ENCODE measurements at places on chromosomes 3 and 15.

DNA sequence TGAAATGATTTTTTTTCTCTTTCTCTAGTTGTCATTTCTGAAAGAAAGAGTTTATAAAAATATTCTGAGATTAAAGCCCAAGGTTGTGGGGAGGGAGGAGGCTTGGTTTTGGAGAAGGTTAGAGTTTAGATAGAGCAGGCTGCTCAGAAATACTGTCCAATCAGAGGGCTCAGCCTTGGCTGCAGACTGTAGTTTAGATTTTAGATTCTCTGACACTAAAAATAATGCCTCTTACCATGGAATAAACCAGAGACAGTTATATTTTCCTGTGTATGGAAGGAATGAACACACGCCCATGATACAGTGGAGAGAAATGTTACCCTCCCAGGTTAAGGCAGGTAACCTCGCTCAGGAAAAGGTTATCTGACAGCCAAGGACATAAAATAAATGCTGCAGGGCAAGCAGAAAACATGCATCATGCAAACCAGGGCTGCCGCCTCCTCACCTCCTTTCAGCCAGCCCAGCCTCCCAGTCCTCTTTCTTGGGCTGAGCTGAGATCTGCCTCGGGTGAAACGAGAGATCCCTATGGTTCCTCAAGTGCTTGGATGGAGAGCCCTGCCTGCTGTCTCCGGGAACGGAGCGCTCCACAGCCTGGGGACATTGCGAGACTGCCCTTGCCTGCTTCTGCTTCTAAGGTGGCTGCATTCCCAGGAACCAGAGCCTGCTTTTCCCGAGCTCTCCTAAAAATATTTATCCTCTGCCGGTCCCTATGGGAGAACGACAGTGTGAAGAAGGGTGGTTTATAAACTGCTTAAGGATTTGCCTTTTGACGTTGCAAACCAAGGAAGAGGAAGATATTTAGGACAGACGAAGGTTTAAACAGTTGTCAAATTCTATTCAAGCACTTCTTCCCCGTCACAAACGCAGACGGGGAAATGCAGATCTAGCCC is 848 bp downstream of the NCEH1 start:
- peak; percentile 18 for DNase-seq

- DNase-seq, result no peak
These were observed 171.5 kb downstream of the LRTM1 start for GRCh38 chr3:54756330-54756731.

DNA sequence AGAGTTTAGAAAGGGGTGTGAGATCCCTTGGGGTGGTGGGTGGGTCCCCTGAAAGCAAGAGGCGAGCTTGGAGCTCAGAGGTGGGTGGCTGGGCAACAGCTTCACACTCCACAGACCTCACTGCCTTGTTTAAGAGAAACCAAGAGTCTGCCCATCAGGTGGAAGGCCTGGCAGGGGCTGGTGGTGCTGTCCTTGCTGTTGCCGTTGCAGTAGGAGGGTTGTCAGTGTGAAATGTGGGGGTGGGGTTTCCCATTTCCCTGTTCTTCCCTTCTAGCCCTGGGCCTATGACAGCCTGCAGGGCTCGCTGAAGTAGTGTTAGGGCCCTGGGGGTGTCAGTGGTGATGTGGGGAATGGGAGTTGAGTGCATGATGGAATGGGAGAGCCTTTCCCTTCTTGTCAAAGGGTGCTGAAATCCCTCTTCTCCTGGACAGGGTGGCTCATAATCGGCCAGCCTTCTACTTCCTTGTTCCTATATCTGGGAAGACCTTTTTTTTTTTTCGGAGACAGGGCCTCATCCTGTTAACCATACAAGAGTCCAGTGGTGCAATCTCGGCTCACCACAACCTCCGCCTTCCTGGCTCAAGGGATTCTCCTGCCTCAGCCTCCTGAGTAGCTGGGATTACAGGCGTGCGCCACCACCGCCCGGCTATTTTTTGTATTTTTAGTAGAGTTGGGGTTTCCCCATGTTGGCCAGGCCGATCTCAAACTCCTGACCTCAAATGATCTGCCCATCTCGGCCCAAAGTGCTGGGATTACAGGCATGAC is 4.3 kb downstream of the PLEKHO2 start:
- DNase-seq, result no peak

GRCh38 chr3:152839511-152839910 is 4.6 kb downstream of the P2RY1 start:
- DNase-seq, result no peak

- no peak for DNase-seq
These were observed 69.6 kb upstream of the ATP13A3 start for GRCh38 chr3:194556086-194557056.

- peak; percentile 90 for DNase-seq
These were observed at the start of gene TTLL13 for GRCh38 chr15:90249203-90249863. Gene TTLL13, plus strand, starts transcription at chr15:90249556. Its CDS starts 1,075 bp downstream, at chr15:90250631.

DNA sequence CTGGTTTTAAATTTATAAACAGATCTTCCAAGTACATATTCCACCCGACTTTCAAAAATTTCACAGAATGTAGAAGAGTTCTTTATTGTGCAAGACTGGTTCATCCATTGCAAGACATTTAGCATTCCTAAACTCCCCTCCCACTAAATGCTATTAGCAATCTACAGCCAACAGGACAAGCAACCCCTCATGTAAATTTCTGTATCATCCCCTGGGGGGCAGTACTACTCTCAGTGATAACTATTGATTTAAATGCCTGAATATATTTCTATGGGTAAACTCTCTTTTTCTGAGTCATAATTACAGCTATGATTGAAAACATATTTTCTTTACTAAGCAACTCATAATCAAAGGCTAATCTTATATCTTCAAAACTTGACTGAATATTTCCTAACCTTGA is 10.7 kb upstream of the SLC15A2 start:
- DNase-seq, result no peak

DNA sequence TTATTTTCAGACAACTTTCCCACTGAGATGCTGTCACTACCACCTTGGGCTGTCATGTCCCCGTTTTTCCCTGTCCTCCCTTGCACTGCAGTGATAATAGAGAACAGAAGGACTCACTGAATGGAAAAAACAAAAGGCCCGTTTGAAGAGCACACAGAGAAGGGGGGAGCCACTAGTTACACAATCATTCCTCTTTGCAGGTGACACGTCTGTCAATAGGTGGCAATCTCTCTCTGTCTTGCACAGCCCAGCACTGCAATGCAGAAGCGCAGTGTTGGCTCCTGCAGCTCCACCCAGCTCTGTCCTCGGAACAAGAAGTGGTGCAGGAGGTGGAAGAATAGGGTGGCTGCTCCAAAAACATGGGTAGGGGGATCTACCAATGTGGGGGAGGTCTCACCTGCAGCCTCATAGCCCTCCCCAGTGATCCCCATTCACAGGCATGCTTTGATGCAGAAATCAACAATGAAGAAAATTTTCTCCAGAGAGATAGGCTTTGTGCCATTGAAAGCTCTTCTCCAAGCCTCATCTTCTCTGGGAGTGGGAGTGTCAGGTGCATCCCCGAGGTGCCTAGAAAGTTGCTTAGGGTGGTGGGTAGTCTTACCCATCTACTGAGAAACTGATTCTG is 31.8 kb downstream of the FSTL1 start:
- DNase-seq, result peak; percentile 3

GRCh38 chr3:66484106-66484844 is 16.5 kb downstream of the LRIG1 start:
- no peak for DNase-seq

DNA sequence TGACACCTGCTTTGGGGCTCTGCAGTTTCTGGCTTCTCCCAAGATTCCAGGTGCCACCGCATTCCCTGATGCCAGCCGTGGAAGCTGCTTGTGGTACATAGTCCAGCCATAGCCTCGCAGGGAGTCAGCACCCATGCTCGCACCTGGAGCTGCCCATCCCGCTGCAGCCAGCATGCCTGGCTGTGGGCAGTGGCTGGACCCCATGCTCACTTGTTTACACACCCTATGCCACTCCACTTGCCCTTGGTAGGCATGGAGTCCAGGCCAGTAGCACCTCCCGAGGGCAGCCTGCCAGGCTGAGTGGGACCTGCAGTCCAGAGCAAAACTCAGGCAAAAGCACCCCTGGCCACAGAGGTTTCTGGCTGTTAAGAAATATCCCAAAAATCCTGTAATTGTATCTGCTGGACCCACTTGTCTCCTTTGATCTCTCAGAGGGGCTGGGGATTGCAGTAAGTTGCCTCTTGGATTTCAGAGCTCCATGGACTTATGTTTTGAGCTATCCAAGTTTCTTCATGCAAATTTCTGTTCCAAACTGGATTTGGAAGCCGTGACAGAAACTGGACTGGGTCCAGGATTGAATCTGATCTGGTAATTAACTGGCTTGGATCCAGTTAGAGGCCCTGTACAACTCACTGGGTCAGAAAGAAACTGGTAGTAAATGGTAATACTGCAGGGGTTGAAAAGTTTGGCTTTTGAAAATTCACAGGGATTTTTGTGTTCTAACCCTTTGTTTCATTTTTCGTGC is 149.3 kb downstream of the FMN1 start:
- DNase-seq, result no peak

- DNase-seq, result peak; percentile 58
These were observed 30.6 kb upstream of the ZSCAN2 start for GRCh38 chr15:84570164-84570735.

- no peak for DNase-seq
These were observed 633 bp downstream of the IGSF10 start for GRCh38 chr3:151460228-151460627.

GRCh38 chr3:176767385-176767784 is 429.9 kb downstream of the TBL1XR1 start:
- DNase-seq, result no peak

DNA sequence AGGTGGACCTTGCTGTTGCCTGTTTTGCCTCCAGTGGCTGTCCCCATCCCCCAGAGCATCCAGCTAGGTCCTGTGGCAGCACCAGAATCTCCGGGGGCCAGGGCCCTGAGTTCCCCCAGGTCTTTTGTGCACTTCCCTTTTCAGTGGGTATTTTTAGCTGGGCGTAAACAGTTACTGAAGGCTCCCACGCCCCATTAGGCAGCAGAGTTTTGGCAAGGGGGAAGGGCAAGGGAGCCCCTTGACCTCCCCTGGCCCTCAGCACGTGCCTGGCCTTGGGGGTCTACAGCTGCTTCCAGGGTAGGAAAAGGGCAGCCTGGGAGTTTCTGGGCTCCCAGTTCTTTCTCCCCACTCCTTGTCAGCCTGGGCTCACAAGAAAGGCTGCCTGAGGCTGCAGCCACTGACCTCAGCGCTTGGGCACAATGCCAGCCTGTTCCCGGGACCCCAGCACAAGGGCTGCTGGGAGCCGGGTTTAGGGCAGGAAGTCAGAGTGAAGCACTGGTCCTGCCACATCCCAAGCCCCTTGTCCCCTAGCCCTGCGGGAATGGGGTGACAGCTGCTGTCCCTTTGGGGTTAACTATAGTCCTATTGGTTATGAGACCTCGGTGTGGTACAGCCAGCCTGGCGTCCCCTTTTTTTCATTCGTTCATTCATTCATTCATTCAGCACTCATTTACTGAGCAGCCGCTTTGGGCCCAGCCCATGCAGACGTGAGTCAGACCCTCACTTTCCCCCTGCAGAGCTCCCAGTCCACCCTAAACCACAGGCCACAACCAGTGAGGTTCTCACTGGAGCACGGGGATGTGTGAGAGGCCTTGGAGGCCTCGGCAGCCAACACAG is 8.4 kb downstream of the CSK start:
- peak; percentile 63 for DNase-seq

GRCh38 chr3:64905906-64906410 is 218.2 kb upstream of the ADAMTS9 start:
- no peak for DNase-seq

DNA sequence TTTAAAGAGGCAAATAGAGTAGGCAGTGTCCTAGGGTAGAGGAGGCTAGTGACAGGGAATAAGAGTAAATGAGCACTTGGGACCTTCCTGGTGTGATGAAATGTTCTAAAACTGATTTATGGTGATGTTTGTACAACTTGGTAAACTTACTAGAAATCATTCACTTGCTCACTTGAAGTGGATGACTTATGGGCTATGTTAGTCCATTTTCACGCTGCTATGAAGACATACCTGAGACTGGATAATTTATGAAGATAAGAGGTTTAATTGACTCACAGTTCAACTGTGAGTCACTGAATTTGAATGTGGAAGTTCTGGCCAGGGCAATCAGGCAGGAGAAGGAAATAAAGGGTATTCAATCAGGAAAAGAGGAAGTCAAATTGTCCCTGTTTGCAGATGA is 31.7 kb upstream of the DHX36 start:
- DNase-seq, result no peak

DNA sequence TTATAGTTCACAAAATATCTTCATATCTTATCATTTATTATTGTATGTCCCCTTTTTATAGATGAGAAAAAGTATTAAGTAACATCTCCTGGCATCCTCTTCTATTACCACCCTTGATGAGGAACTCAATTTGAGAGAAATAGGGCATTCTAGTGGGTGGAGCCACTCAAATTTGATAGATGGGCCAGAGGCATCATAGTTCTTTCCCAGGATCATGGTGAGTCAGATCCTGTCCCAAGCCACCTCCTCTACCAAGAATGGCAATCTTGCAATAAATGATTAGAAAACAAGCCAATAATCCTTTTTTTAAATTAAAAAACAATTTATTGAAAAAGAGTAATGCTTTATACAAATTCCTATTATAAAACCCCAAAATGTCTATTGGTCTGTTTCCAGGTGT is 16.8 kb downstream of the CLDN1 start:
- no peak for DNase-seq

DNA sequence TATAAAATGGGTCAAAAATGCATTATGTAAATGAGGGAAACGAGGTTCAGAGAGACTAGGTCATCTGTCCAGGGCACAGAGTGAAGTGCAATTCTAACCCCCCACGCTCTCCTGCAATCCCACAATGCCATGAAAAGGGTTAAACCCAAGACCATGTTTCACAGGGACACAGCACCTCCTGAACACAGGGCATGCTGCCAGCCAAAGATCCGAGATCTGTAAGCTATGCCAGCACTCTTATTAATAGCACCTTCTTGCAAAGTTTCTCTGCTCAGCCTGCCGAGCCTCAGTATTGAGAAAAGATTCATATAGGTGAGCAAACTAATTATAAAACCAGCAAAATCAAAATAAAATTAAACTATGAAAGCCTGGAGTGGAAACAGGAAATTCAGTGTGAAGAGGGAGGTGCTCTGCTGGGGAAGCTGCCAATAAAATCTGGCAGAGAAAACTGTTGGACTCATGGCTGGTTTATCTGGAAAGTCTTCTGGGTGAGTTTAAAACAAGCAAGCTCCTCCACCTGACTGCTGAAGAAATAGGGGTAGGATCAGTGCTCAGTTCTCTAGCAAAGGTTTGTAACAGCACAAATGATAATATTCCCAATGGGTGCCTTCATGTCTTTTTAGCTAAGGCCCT is 50.3 kb downstream of the LRIG1 start:
- no peak for DNase-seq

GRCh38 chr3:178987745-178988144 is 83.9 kb downstream of the ZMAT3 start:
- DNase-seq, result no peak

GRCh38 chr15:85676342-85677098 is 118.2 kb downstream of the KLHL25 start:
- DNase-seq, result no peak

GRCh38 chr3:156579427-156579851 is 24.5 kb upstream of the SSR3 start:
- no peak for DNase-seq

DNA sequence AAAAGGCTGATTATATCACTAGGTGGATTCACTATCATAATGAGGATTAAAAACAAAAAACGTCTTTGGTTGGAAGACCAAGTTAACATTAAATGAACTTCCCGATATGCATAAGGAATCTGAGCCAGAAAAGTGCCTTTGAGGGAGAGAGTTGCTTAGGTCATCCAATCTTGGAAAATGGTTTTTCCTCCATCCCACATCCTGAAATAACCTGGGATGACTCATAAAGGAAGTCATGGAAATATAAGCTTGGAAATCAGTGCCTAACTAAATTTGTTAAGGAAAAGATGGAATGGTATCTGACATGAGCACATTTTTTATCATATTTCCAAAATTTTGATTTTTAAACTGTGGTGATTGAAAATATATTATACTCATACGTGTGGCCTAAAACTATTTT is 66.0 kb downstream of the KBTBD8 start:
- DNase-seq, result no peak

Measured in activated naive CD8-positive, alpha-beta T cell treated with anti-CD3 and anti-CD28 coated beads, Interleukin-2, amount 50 U/mL, for 24 hours (primary cell).